Left cardiac atrium (tissue), 4 donors: ENCODE measurements at places on chromosomes 12 and 14. TPM values are rescaled to one million over a fixed set of nuclear protein-coding genes. Genes with fewer than 3 reads are reported as not detected.

The PTPRR gene
- 0.27 TPM for total RNA-seq

The MUCL1 gene
- total RNA-seq, result not detected

The INSM2 gene
- total RNA-seq, result not detected

The CEBPE gene
- total RNA-seq, result not detected

The TNFRSF1A gene
- total RNA-seq, result 117 TPM

The CLEC7A gene
- 7.4 TPM for total RNA-seq

The ANP32D gene
- not detected for total RNA-seq

The TAS2R31 gene
- 0.68 TPM for total RNA-seq

GRCh38 chr12:121536054-121536898 lies 44.5 kb downstream of the KDM2B start:
- peak; percentile 92 for DNase-seq

DNA sequence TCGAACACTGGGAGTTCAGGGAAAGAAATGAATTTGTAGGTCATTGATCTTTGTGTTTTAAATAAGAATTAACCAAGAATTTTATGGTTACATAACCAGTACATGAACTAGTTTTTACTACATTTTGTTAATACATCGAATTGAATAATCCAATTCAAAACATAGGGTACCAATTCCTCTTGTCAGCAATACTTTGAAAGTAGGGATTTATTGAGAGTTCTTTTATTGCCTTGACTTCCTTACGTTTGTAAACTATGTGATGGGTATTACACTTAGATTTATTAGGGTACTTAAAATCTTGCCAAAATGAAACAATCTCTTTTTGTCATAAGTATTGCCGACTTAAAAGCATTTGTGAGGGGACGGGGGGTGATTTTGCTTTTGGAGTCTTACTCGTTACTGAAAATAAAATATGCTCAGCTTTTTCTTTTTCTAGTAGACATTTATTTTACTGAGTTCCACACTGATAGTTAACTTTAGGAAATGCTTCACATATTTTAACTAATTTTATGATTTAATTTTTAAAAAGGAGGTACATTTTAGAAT lies 22.4 kb downstream of the SOCS2 start:
- no peak for DNase-seq

GRCh38 chr14:58574623-58575022 lies 63.1 kb upstream of the DACT1 start:
- DNase-seq, result no peak

DNA sequence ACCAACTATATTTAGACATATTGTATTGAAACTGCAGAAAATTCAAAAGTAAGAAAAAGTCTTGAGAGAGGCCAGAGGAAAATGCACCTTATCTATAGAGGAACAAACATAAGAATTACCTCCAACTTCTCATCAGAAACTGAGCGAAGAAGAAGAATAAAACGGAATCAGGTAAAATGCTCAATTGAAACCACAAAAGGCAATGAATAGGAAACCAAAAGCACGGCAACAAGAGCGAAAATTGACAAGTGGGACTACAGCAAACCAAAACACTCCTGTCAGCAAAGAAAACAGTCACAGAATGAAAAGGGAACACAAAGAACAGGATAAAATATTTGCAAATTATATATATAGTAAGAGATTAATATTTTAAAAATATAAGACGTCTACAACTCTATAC lies 61.9 kb upstream of the PARP11 start:
- no peak for DNase-seq

DNA sequence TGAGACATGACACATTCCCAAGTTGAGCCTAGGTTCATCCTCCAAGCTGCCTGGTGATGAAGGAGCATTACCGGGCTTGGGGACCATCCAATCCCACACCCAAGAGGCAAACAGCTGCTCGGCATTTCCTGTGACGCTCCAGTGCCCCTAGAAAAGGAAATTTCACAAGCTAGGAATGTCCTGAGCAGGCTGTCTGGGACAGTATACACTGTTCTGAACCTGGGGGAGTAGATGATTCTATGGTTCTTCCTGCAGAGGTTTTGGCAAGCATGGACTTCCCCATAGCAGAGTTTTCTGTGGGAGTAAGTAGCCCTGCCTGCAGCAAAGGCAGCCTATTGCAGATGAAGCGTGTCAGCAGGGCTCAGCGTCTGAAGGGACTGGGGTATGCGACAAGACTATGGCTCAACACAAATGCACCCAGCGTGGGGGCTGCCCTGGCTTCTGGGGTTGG lies 47.4 kb upstream of the SRSF5 start:
- peak; percentile 71 for DNase-seq

GRCh38 chr12:97299847-97300246 lies 162.8 kb upstream of the RMST start:
- DNase-seq, result no peak

DNA sequence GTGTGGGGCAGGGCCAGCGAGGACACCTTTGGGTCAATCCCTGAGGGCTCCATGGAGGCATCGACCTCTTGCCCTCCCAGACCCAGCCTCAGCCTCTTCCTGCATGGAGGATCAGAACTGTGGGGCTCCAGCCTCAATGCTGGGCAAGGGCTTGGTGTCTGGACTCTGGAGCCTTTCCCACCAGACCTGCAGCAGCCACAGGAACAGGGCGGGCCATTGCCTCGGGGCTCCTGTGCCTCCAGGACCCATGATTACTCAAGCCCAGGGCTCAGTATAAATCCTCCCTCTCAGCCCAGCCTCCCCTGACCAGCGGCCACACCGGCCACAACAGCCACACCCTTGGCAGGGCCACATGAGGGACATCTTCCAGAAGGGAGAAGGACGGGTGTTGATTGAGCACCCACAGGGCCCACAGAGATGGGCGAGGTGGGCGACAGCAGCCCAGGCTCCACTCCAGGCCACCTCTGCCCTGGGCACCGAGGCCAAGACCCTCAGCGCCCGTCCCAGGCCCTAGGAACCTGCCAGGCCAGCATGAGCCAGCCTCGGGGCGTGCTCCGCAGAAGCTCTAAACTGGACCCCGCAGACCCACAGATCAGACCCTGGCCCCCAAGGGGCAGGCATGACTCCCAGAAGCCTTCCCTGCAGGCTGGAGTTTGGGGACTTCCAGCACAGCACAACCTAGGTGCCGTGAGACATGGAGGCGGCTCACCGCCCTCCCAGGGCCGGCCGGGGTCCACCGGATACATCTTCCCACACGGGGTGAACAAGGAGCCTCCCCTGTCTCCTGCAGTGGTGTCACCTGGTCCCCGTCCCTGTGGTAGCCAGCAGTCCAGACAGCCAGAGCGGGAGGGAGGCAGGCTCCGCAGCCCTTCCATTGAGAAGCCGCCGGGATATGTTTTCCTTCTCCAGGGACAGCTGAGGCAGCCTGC lies 25.1 kb downstream of the NCOR2 start:
- DNase-seq, result no peak

DNA sequence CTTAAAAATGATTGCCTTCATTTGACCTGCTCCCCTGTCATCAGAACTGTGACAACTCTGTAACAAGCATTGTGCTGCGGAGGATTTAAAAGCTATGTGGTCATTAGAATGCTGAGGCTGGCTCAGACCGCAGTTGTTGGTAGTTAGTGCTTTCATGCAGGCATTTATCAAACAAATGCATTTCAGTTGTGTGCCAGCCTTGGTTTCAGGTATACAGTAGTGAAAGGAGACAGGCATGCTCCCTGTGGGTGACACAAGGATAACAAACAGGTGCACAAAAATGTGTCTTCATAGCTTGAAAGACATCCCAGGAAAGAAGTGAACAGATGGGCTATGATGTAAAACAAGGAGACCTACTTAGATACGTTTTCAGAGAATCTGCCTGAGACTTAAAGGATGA lies 60.6 kb downstream of the MARK3 start:
- no peak for DNase-seq

DNA sequence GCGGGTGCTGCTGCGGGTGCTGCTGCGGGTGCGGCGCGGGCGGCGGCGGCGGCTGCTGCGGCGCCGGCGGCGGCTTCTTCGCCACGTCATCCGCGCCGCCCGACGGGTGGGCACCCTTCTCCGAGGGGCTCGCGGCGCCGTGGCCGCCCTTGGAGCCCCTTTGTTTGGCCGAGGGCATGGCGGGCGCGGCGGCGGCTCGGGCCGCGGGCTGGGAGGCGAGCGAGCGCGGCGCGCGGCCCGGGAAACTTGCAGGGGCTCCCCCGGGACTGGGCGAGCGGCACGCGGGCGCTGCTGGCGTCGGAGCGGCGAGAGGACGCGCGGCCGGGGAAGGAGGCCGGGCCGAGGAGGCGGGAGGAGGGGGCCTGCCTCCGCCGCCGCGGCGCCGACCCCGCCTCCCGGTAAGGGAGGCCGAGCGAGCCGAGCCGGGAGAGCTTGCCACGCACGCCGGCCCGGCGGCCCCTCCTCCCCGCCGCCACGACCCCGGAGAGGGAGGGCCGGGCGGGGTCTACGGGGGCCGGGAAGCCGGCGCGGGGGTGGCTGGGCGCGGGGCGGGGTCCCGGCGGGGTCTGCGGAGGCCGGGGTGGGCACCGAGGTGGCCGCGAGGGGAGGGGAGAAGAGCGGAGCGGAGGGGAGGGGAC lies at the start of gene CKAP4:
Gene CKAP4 (minus strand): TSS at position 347 of the 638 bp plus-strand sequence. CDS start 169 bp downstream, at position 178.
- DNase-seq, result peak; percentile 85

GRCh38 chr14:103116636-103117035 lies 6.6 kb upstream of the TNFAIP2 start:
- DNase-seq, result no peak

GRCh38 chr12:109830267-109830666 lies 2.9 kb downstream of the TRPV4 start:
- no peak for DNase-seq

DNA sequence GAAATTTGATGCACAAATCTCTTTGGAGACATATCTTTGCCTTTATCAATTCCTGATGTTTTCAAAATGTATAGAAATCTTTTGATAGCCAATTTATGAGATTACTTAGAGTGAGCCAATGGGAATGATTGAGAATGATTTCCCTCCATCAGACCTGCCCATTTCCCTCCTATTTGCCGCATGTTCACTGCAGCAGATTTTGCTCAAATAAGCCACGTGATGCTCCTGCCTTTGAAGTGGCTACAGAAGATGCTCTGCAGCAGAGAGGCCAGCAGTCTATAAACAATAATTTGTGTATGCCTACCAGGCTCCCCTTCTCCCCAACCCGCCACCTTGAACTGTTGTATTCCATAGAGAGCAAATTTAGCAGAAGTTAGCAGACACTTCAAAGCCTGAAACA lies 21.9 kb downstream of the WIF1 start:
- no peak for DNase-seq

GRCh38 chr12:48194799-48195201 lies 8.3 kb downstream of the OR10AD1 start:
- no peak for DNase-seq

DNA sequence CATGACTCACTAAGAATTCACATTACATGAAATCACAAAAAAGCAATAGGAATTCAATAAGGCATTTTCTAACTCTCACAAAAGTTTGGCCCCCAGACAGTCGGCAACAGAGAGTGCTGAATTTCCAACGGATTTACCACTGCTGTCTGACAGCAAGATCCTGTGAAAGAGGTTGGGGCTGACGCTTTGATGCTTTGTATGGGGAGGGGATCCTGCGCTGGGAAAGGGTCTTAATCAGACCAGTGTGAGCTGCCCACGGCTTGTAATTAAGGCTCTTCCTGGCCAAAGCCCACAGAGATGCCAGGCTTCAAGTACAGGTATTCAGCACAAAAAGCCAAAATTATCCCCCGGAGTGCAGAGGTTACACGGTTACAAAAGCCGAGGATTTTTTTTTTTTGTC lies 66.8 kb upstream of the TMCC3 start:
- no peak for DNase-seq

GRCh38 chr14:75375983-75376382 lies 51.8 kb upstream of the JDP2 start:
- no peak for DNase-seq

DNA sequence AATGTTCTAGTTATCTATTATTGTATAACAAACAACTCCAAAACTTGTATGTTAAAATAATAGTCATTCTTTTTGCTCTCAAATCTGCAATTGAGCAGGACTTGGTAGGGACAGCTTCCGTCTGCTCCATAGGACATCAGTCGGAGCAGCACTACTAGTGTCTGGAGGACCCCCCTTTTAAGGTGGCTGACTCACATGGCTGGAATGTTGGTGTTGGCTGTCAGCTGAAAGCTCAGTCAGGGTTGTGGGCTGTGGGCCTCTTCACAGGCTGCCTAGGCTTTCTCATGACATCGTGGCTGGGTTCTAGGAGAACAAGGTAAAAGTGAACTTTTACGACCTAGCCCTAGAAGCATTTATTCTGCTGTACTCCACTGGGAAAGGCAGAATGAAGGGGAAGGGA lies 160.6 kb downstream of the ANO4 start:
- no peak for DNase-seq

- DNase-seq, result no peak
Observed at GRCh38 chr12:62841846-62842245, 93.1 kb downstream of the PPM1H start.

DNA sequence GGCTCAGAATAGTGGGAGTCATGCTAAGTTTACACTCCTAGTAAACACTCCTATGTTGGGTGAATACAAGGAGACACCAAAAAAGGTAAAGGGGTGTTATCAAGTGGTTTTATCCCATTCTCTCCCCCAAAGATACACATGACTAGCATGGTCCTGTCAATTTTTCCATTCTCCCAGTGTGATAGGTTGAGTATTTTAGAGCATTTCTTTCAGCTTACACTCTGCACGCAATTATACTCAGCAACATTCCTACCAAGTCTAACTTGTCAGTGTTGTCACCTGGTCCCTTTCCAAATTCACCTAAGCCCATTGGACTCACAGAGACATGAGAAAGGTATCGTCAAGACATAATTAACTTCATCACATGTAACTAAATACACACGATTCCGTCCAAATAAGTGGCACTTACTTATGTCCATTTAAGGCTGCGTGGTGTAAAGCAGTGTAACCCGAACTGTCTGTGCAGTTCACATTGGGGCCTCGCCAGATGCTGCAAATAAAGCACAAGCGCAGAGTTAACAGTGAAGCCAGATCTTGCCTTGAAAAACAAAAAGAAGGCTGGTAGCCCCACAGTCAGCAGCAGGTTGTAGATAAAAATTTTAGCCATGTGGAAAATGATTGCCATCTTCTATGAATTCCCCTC lies 159.7 kb downstream of the ANKS1B start:
- no peak for DNase-seq

DNA sequence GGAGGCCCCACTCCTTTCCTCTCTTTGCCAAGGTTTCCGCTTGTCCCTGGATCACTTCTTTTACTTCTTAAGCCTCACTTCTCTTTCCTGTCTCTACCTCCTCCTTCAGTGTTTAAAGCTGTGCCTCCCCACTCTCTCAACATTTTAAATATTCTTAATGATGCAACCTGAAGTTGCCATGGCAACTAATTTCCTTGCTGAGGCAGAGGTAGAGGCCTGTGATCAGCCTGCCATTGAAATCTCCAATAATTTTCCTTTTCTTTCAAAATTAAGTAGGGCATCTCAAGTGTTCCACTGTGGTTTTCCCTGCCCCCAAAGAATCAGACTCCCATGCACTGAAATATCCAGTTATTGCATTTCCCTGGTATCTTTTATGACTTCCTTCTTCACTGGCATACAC lies 108.6 kb upstream of the VRK1 start:
- no peak for DNase-seq

- DNase-seq, result no peak
Observed at GRCh38 chr14:64422756-64423155, 34.6 kb downstream of the MTHFD1 start.

GRCh38 chr12:44240186-44240585 lies 404.3 kb downstream of the TMEM117 start:
- no peak for DNase-seq

GRCh38 chr12:120180975-120181374 lies 13.5 kb downstream of the GCN1 start:
- DNase-seq, result no peak
